Activated CD4-positive, alpha-beta T cell treated with anti-CD3 and anti-CD28 coated beads, Interleukin-2, amount 50 U/mL, for 1 hour (primary cell): ENCODE measurements at places on chromosomes 1 and 21.

DNA sequence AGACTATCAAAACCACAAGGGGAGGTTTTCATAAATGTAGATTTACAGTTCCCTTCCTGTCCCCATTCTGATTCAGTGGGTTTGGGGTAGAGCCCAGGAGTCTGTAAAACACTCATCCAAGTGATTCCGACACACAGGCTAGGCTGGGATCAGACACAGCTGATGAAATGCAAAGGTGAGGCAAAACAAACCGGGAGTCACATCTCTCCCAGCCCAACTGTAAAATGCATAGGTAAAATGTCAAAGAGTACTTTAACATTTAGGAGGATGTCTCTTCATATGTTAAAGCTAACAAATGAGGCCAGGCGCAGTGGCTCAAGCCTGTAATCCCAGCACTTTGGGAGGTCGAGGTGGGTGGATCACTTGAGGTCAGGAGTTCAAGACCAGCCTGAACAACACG, 45.0 kb downstream of the ZNF281 start:
- DNase-seq: no peak

- no peak for DNase-seq
Measured at GRCh38 chr21:26909972-26910371, 56.9 kb downstream of the ADAMTS5 start.

DNA sequence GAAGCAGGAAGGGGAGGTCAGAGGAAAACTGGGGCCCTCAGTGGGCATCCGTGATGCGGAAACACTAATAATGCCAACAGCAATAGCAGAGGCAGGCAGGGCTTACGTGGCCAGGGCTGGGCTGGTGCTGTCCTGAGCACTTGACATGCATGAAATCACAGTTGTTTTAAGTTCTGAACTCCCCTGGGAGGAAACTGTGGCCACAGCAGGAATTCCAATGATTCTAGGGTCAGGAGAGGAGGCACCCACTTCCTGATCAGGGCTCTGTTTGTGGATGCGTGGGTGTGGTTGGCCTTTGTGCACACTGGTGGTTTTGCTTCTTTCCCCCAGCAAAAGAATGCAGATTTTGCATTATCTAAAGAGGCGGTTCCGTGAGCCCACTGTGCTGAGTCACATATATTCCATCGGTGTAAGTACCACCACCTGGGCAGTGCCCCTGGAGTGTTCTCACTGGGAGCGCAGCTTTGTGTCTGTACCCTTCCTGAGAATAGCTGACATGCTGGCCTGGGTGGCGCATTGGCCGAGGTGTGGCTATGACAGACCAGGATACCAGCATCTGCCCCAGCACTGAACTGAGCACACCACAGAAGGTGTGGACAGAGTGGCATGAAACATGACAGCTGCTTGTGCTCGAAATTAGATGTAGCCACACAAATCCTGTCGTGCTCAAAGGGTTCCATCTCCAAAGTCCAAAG, 71.0 kb downstream of the PDE9A start:
- DNase-seq: no peak

- DNase-seq: peak; percentile 60
Measured at GRCh38 chr1:25031966-25032667, 102.0 kb upstream of the RUNX3 start.

DNA sequence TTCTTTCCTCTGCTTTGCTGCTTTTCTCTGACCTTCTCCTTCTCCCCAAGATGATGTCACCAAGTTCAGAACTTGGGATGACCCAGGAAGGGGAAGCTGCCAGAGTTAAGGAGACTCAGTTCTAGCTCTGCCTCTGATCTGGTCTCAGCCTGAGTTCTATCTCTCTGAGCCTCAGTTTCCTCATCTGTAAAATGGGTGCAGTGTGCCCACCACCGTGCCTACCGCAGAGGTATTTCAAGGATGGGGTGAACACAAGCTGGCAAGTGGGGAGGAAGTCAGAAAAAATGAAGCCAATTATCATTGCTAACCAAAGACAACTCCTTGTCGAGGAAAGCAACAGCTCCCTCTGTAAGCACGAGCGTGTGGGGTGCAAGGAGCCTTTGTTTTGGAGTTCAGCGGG, 249.7 kb downstream of the KAZN start:
- no peak for DNase-seq

GRCh38 chr1:109658533-109659042, 2.7 kb downstream of the GSTM4 start:
- no peak for DNase-seq

GRCh38 chr1:3662080-3662671, 9.9 kb downstream of the TP73 start:
- DNase-seq: no peak

DNA sequence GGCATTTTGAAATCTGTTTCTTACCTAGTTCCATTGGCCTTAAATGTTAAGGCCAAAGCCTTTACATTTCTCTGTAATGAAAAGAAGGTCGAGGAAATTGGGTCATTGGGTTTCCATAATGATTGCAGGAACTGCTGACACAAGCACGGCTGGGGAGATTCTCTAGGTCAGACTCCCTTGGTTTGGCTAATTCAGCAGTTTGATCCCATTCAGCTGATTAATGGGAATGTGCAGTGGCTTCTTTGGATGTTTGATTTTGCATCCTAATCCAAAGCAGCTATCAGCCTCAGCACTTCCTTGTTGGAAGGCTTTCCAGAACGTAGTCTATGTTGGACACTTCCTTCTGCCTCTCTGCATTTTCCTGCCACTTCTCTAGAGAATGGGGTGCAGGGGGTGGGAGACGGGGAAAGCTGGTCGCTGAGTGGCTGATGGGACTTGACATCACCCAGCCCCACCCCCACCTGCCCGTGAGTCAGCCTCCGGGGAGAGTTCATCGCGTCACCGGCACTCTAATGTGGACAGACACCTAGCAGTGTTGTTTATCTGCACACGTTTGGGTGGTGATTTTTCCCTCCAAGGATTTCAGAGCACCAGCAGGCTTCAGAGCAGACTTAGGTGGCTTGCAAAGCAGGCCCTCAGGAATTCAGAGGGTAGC, 5.4 kb downstream of the PSEN2 start:
- DNase-seq: no peak

- DNase-seq: no peak
Measured at GRCh38 chr1:202968895-202969295, 1.8 kb upstream of the CYB5R1 start.

- DNase-seq: no peak
Measured at GRCh38 chr1:221865808-221866207, 123.9 kb upstream of the DUSP10 start.

GRCh38 chr1:48227165-48228013, 4.9 kb downstream of the SLC5A9 start:
- no peak for DNase-seq

GRCh38 chr1:218701131-218701530, 356.0 kb downstream of the TGFB2 start:
- no peak for DNase-seq

DNA sequence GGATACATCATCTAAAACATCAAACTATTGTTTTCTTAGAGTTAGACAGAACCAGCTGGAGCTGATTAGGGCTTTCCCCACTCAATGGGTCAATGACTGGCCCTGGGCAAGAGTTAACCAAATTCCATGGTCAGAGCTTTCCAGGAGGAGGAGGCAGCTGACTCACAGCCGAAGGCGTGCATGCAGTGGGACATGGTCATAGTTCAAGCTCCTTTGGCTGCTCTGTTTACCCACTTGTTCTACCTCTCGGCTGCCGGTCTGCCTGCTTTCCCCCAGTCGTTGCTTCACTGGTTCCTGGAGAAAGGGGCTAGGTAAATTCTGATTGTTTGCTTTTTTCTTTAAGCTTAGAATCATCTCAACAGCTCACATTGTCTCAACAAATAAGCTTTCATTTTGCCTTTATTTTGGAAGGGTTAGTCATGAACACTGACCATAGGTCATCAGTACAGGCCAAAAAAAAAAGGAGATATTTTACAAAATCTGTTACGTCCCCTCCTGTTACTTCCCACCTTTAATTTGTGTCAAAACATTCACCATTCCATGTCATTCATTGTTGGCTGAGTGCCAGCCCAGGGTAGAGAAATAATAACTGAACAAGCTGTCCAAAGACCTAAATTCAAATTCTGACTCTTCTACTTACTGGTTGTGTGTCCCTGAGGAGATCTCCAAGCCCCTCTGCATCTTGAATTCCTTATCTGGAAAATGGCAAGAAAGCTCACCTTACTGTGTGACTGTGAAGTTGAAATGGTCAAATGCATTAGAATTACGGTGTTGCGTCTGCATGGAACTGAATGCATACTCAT, 12.0 kb downstream of the MAB21L3 start:
- no peak for DNase-seq

DNA sequence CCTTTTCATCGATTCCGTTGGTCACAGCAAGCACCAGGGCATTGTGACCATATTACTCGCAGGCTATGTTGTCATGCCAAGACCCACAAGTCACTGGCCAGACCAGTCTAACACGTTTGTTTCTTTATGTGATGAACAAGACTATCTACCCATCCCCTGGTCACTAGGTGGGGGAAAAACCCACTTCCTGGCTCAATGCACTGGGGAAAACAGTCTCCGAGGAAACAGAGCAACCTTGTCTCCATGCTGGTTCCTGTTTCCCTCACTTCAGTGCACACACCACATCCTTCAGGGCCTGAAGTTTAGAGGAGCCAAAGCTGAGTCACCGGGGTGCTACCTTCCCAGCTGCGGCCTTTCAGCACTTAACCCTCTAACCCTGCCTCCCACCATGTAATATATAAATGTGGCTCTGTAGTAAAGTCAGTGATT, 20.9 kb downstream of the ERICH3 start:
- DNase-seq: no peak

DNA sequence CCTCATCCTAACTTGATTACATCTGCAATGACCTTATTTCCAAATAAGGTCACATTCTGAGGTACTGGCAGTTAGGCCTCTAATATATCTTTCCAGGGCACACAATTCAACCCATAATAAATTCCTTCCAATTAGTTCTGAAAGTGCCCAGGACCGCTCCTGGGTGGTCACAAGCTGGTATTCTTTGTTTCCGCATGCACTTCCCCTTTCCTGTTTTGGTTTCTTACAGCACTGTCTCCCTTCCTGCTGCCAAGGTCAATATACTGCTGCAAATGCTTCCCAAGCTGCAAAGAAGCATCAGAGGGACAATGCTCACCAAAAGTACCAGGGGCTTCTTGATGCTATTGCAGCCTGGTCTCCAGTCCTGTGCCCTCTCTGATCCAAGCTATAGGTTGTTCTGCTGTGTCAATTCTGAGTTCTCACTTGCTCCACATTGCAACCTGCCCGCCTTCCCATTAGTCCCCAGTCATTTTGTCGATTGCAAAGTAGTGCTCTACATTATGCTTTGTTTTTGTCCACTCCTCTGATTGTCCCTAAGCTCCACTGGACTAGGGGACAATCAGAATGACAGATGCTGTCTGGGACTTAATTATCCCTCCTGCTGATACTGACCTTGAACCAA, 13.9 kb upstream of the XPR1 start:
- no peak for DNase-seq

- no peak for DNase-seq
Measured at GRCh38 chr1:212470059-212470458, 37.3 kb downstream of the NENF start.
